ENCODE measurements at places on chromosomes 13 and 19.

DNA sequence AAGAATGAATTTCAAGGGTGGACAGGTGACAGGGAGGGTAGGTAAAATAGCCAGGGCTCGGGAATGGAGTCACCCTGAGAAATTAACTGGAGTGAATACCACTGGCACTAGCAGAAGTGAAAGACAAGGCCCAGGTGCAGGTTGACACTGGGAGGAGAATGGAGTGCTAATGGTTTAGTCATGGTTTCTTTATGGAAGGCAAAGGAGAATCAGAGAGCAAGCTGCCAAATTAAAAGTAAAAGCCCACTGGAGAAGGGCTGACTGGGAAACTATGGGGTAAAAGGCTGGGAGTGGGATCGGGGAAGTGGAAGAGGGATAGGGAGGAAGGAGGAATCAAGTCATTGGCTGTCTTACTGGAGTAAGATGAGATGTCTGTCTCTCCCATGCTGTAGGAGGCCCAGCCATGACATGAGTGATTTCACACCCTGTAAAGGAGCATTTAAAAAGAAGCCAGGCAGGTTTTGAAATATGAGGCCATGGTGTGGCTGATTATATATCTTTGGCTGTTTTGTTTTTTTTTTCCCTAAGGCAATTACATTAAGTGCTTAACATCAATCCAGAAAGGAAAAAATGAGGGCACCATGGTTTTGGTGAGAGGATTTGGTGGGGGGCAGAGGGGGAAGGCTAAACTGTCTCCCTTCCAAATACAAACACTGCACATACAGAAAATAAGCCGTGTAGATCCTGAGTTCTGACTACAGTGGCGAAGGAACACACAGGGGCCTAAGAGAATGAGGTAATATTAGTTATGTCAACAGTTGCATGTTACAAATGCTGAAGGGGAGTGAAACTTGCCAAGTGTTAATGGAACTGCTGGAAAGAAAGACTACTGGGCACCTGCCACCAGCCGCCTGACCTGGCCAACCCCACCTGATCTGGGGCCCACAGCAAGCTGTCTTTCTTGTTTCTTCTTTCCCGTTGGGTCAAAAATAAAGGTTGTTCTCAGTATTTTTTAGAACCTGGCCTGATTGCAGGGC, 183.5 kb upstream of the TSC22D1 start:
- DNase-seq = peak; percentile 83

GRCh38 chr13:40388617-40389016, 277.8 kb downstream of the FOXO1 start:
- DNase-seq = no peak

DNA sequence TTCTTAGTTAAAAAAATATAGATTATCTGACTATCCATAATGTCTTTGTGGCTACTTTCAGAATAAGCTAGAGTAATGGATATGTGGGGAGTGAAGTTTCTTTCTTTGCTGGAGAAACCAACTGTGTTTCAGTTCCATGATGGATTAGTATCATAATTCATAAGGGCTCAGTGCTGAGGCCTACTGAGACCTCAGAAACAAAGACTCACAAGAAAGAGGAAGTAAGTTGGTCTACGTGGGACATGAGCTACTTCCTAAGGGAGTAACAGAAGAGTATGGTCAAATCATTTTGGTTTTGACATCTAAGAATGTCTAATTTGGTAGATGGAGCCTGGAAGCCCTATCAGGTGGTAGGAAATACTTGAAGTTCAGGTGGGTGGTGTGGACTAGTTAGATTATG, 99.0 kb upstream of the HTR2A start:
- no peak for DNase-seq

GRCh38 chr13:60754211-60755090, 357.4 kb downstream of the TDRD3 start:
- no peak for DNase-seq

DNA sequence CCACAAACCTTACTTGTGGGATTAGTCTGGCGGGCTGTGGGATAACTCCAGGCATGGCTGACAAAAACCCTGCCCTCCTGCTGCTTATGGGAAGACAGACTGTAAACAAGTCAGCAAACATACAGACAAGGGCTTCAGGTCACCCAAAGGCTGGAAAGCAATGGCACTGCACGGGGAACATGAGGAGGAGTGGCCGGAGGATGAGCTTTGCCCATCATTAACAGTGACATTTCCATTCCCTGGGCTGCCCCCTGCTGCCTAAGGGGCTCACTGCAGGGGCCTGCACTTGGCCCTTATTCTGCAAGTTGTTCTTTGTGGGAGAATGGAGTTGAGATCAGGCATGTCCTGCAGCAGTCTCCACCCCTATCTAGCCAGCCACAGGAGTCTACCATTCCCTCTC, 91.3 kb downstream of the UQCRFS1 start:
- DNase-seq = no peak

- no peak for DNase-seq
Measured at GRCh38 chr13:75986818-75987217, 350.7 kb downstream of the LMO7 start.

DNA sequence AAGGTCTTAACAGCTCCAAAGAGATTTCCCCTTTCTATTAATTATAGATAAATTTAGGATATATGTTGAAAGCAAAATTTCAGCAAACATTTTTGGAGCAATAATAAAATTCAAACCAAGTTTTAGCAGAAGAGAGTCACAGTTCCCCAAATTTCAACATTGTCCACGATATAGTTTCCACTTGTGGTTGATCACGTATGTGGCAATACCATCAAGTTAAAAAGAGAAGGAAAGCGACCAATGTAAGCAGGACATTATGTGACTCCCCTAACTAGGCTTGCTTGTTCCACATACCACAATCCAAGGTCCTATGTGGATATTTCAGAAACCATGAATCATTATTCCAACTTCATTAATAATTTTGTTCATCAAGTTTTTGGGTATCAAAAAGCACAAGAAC, 52.8 kb downstream of the ELF1 start:
- DNase-seq = no peak

- no peak for DNase-seq
Measured at GRCh38 chr13:81224209-81224833, 883.4 kb upstream of the SPRY2 start.

DNA sequence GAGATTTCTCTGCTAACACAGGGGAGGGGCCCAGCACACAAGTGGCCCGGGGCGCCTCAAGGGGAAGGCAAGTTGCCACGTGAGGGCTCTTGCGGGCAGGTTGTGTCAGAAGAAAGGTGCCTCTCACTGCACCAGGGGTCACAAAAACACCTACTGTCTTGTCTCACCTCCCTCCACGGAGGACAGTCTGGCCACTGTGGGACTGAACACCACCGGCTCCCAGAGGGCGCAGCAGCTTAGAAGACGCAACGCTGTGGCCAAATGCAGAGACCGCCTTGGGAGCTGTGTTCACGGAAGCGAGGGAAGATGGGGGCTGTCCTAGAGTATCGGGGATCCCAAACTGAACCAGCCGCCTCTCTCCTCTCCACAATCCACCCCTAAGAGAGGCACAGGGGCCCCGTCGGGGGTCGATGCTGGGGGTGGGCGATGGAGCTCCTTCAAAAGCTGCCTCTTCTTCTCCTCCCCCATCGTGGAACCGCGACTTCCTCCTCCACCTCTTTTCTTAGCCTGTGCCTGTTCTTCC, 177.5 kb downstream of the FOXO1 start:
- no peak for DNase-seq

DNA sequence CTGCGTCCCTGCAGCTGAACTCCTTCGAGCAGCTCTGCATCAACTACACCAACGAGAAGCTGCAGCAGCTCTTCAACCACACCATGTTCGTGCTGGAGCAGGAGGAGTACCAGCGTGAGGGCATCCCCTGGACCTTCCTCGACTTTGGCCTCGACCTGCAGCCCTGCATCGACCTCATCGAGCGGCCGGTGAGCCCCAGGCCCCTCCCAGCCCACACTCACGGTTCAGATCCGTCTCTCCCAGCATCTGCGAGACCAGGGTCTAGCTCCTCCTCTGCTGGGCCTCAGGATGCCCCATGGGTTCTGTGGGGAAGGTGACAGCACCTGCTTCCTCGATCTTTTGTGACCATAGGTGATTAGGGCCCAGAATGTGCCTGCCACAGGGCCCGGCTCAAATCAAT, 46.2 kb downstream of the MYH14 start:
- DNase-seq = no peak

GRCh38 chr13:33182729-33183128, 102.8 kb downstream of the STARD13 start:
- DNase-seq = no peak

- no peak for DNase-seq
Measured at GRCh38 chr19:757811-758668, 7.1 kb downstream of the MISP start.

GRCh38 chr13:49410477-49410876, 33.4 kb downstream of the CAB39L start:
- DNase-seq = no peak

DNA sequence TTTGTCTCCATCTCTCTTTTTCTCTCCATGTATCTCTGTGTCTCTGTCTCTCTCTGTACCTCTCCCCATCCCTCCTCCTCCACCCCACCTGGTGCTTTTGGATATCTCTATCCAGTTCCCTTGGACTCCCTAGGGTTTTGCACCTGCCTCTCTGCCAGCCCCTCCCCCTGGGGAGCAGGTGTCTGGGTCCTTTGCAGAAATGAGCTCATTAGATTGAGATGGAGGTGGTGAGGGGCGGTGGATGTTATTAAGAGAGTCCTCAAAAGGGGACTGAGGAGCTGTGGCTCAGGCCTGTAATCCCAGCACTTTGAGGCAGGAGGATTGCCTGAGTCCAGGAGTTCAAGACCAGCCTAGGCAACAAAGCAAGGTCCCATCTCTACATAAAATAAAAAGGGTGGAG, 2.1 kb downstream of the KCNN4 start:
- DNase-seq = no peak

DNA sequence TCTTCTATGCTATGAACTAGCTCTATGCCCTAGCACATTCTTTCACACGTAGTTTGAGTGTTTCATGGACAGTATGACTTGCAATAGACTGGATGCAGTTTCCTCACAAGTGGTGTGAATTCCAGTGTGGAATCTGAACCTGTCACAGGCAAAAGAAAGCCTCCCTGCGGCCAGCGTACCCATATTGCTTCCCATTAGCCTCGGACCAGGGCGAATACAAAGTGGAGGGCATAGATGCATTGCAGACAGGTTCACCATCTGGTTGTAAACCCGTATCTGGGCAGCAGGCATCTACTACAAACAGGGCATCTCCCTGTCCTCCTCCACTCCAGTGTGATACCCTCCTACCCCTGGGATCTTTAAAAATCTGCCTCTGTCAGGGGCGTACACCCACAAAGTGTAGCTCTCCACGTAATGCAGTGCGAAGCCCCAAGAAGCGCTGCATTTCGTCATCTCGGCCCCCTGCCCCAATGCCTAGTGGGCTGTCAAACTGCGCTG, 1.4 kb upstream of the CIC start:
- DNase-seq = no peak

Measured in epithelial cell of esophagus (primary cell).